B cell (primary cell): ENCODE measurements at places on chromosomes 12 and 14. TPM values are rescaled to one million over a fixed set of nuclear protein-coding genes. Genes with fewer than 3 reads are reported as not detected.
A peak's percentile ranks its signal among the peaks of the same experiment; 100 is the strongest.

SMCO2 gene
- not detected in 2 replicates for total RNA-seq

KRT71 gene
- total RNA-seq = not detected in 2 replicates

- no peak for DNase-seq
Observed at GRCh38 chr14:65790172-65790815, 377.8 kb downstream of the FUT8 start.

PTPRQ gene
- total RNA-seq = not detected in 2 replicates

- no peak for DNase-seq
Observed at GRCh38 chr12:116697716-116698115, 40.2 kb downstream of the SPRING1 start.

GRCh38 chr12:124563809-124564208 lies 3.6 kb downstream of the NCOR2 start:
- DNase-seq = no peak

- peak; percentile 79 for DNase-seq
Observed at GRCh38 chr12:68042212-68042699, 53.0 kb downstream of the IFNG-AS1 start.

GRCh38 chr12:116631619-116632018 lies 72.4 kb downstream of the MAP1LC3B2 start:
- no peak for DNase-seq

TESPA1 gene
- total RNA-seq = 17.8 and 19.0 TPM in 2 replicates

DNA sequence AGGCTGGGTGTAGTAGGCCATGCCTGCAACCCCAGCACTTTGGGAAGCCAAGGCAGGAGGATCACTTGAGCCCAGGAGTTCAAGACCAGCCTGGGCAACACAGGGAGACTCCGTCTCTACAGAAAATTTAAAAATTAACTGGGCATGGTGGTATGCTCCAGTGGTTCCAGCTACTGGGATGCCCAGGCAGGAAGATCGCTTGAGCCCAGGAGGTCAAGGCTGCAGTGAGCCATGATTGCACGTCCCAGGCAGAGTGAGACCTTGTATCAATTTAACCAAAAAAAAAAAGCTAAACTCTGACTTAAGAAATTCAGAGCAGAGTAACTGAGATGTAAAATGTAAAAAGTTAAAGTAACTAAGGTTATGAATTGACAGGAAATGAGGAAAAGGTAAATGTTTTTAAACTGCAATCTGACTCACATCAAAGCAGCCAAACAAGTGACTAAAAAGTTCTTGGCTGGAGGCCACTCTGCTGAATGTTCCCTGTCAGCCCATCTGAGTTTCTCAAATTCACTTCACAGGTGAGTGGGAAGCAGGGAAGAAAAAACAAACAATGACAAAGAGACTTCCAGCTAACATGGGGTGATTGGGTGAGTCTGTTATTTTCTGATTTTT lies 21.3 kb downstream of the PRKD1 start:
- DNase-seq = no peak

- DNase-seq = no peak
Observed at GRCh38 chr14:75236467-75236866, 42.2 kb upstream of the FOS start.
